HS-5 (cell line): ENCODE measurements at places on chromosomes 6 and 20.

- no peak for DNase-seq
These were observed 62.4 kb downstream of the JAG1 start for GRCh38 chr20:10611357-10611756.

GRCh38 chr20:22004946-22005345 lies 299.5 kb downstream of the PAX1 start:
- DNase-seq = no peak

- DNase-seq = no peak
These were observed 7.2 kb downstream of the SSTR4 start for GRCh38 chr20:23042270-23042669.

DNA sequence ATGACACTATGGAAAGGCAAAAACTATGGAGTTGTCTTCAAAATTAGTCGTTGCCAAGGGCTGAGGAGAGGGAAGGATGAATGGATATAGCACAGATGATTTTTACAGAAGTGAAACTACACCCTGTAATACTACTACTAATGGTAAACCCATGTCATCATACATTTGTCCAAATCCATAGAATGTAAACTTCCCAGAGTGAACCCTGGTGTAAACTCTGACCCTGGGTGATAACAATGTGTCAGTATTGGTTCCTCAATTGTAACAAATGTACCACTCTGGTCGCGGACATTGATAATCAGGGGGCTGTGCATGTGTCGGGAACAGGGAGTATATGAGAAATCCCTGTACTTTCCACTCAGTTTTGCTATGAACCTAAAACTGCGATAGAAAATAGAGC lies 72.2 kb downstream of the CNBD2 start:
- no peak for DNase-seq

- no peak for DNase-seq
These were observed 211.0 kb downstream of the FOXC1 start for GRCh38 chr6:1820714-1821113.

DNA sequence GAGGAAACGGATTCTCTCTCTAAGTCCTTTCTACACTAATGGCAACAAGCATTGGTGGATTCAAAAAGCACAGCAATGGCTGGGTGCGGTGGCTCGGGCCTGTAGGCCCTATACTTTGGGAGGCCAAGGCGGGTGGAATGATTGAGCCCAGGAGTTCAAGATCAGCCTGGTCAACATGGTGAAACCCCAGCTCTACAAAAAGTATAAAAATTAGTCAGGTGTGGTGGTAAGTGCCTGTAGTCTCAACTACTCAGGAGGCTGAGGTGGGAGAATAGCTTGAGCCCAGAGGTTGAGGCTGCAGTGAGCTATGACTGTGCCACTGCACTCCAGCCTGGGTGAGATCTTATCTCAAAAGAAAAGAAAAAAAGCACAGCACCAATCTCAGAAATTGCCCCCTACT lies 19.3 kb downstream of the PAQR8 start:
- no peak for DNase-seq

GRCh38 chr20:15756002-15756753 lies 817.1 kb downstream of the KIF16B start:
- no peak for DNase-seq

GRCh38 chr6:163416557-163417253 lies 2.2 kb downstream of the QKI start:
- DNase-seq = peak; percentile 77

- no peak for DNase-seq
These were observed 213.2 kb upstream of the FKBP1C start for GRCh38 chr6:62998022-62998421.

DNA sequence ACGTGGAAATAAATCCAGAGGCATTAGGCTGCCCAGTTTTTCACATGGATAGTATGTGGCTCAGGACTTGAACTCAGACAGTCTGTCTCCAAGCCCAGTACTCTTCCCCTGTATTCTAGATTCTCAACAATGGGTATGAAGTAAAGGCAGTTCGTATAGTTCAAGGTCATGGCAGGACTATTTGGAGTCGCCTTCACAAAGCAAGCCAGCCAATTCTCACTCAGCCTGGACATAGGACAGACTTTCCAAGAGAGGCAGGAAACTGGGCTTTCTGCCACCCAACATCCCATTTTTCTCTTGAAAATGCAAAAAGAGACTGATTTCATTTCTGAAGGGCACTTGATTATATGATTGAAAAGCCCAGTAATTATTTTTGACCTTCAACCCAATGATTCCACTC lies 111.0 kb downstream of the EDN1 start:
- DNase-seq = no peak

- DNase-seq = no peak
These were observed 6.7 kb downstream of the RNF114 start for GRCh38 chr20:49942942-49943341.

DNA sequence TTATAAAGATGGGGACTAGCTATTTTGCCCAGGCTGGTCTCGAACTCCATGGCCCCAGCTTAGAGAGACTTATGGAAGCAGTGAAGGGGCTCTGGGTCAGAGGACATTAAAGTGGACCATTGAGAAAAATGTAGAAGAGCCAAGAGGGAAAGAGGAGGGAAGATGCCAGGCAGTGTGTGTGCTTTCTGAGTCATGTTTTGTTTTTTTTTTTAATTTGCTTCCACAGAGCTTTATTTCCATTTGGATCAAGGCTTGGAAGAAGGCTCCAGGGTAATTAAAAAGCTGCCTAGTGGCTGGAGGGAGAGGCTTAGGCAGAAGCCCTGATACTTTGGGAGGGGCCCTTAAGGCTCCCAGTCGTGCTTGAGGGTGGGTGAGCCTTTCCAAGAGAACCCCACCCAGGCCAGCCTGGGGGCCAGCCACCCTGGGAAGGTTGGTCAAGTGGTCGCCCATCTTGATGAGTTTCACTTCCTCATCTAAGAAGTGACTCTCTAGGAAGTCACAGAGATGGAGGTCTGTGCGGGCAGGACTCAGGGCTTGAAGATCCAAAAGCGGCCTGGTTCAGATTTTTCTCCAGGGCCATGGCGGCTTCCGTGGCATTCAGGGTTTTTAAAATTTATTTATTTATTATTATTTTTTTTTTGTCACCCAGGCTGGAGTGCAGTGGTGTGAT lies 3.0 kb upstream of the ZNF335 start:
- no peak for DNase-seq

- no peak for DNase-seq
These were observed 21.7 kb downstream of the GGT7 start for GRCh38 chr20:34850969-34851368.

DNA sequence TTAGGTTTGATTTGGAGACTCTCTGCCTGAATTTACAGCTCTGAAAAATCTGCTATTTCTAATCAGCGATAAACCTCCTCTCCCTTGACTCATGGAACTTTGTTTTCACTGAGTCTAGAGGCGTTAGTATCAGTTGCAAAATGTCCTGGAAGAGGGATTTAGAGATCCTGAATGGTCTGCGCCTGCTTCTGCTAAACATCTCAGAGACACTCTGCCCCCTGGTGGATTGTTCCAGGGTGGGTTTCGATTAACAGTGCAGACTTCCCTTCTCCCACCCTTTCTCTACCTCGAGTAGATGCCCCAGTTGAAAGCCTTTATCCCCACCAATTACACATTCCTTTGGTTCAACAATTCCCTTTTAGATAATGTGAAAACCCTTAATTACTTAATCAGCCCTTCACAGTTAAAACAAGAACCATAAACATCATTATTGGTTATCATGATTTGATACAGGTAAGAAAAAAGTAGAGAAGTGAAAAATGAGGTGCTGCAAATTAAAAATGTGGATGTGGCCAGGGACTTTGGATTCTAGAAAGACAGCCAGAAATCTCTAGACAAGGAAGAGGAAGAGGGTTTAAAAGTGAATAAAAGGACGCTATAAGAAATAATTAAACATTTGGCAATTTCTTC lies 5.5 kb downstream of the HTR1B start:
- DNase-seq = peak; percentile 82

- no peak for DNase-seq
These were observed 193.3 kb upstream of the SYNDIG1 start for GRCh38 chr20:24275946-24276705.

DNA sequence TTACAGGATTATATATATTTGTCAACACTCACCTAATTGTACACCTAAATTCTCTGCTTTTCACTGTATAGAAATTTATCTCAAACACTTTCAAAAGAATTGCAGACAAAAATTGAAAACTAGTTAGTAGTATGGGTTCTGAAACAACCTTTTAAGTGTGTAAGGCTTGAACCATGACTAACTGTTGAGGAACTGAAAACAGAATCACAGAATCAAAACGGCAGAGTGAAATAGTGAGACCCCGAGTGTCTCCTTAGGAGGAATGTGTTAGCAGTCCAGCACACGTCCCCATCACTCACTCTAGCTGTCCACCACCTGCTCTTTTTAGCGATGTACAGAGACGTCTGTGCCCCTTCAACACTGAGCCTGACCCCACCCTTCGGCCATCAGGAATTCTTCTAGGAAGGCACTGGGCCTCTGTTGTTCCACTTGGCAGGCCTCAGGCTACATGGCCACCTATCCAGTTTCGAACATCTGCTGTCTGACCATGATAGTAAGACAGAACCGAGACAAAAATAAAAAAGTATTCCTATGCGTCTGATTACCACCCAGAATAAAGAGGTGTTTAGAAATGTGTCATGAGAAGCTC lies 227.4 kb downstream of the C6orf118 start:
- DNase-seq = no peak

- DNase-seq = no peak
These were observed 16.2 kb upstream of the TMEM181 start for GRCh38 chr6:158543606-158544185.

DNA sequence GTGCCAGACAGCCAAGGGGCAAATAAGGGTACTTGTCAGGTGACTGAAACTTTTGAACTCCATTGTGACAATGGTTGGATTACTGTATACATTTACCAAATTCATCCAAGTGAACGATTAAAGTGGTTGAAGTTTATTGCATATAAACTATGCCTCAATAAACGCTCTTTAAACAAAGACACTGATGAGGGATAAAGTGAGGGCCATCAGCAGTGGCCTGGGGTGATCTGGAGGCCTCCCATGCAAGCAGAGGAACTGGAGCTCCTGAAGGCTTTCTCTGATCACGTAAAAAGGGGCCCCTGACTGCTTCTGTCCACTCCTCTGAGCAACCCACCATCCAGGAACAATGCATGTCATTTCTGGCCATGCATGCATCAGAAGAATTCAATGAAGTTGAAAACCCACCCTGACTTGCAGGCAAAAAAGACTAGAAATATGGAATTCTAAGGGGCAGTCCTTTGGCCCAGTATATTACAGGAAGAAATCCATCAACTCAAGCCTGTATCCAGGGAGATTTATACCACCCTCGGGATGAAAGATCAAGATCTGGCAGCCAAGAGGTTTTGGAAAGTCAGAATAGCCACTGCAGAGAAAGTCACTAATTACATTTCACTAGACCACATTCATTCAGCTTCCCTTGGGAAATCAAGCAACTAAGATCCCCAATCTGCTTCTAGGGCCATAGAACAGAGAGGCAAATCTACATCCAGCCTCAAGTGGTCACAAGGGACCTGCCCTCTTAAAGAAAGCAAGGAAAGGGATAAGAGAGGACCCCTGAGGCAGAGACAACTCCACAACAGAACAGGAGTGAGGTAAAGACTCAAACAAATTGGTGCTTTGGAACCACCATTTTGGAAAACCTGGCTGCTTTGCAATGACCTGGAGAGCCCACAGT lies 31.7 kb upstream of the RAB22A start:
- DNase-seq = no peak

- no peak for DNase-seq
These were observed 8.4 kb downstream of the GNAS-AS1 start for GRCh38 chr20:58842276-58842675.

DNA sequence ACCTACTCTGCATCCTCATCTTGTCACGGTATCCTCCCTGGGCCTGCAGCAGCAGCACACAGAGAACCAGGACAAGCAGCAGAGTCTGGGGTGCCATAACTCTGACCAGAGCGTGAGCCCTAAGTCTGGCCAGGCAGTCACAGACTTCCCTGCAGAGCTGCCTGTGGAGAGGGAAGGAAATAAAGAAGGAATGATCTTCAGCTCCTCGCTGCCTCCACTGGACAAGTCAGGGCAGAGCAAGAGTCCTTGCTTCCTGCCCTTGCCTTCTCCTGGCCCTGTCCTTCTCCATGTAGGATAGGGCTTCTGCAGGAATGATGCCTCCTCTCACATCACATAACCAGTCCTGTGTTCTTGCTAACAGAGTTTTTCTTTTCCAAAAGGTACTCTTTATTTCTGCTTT lies 15.9 kb upstream of the WFDC11 start:
- no peak for DNase-seq

- no peak for DNase-seq
These were observed 19.1 kb upstream of the TULP4 start for GRCh38 chr6:158293122-158293521.

- DNase-seq = no peak
These were observed 37.3 kb downstream of the KCNB1 start for GRCh38 chr20:49445176-49445575.

DNA sequence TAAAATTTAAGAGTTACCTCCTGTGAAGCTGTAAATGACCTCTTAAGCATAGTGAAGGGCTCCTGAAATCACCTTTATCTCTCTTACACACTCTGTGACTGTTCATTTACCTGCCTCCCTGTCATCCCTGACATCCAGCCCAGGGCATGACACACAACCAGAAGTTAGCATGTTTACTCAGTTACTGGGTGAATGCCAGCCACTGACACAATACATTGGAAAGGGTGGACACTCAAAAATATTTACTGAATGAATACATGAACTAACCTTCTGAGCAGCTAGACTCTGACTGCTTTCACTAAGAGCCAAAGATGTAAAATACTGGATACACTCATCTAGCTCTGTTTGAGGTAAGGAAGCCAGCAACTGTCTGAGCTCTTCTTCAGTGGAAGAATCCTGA lies 25.3 kb downstream of the SERAC1 start:
- peak; percentile 74 for DNase-seq

DNA sequence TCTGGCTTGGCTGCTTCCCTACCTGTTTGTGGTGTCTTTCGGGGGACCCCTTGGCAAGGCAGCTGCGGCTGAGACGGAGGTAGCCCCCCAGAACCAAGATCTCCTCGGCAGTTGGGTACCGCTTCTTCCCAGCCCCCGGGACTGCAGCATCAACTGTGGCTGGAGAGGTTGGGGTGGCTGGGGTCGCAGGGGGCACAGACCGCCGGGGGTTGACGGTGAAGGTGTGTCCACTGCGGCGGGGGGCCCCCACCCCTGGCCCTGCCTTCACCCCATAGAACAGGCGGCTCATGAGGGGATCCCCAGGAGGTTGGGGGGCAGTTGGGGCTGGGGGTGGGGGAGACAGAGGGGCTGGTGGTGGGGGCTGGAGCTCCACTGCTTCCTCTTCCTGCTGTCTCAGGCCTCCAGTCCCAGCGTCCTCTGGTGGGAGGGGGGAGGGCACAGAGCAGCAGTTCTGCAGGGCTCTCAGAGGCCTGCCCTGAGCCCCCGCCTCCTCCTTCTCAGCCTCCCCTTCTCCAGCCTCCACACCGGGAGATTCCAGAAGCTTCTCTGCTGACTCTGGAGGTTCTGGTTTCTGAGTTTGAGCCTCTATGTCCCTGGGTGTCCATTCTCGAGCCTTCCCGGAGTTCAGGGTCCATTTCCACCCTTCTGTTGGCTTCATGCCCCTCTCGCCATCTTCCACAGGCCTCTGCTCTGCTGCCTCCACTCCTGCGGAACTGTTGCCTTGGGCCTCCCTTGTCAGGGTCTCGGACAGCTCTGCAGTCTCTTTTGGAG lies 1.9 kb downstream of the PPP1R18 start:
- no peak for DNase-seq

- no peak for DNase-seq
These were observed 27.6 kb upstream of the SCAF8 start for GRCh38 chr6:154705471-154706113.

- DNase-seq = no peak
These were observed 2.1 kb upstream of the HIVEP1 start for GRCh38 chr6:12009876-12010634.

- no peak for DNase-seq
These were observed 26.0 kb upstream of the SLC22A23 start for GRCh38 chr6:3482869-3483268.

GRCh38 chr6:2171728-2172127 lies 73.7 kb downstream of the GMDS start:
- no peak for DNase-seq
